Panc1 (cell line): ENCODE measurements at places on chromosomes 11 and 22. TPM values are rescaled to one million over a fixed set of nuclear protein-coding genes. Genes with fewer than 3 reads are reported as not detected.
A peak's percentile ranks its signal among the peaks of the same experiment; 100 is the strongest.

The CBLIF gene
- total RNA-seq = not detected

- no peak for DNase-seq
Observed at GRCh38 chr11:66346476-66347424, 679 bp downstream of the B4GAT1 start.

The TTLL12 gene
- total RNA-seq = 26.3 TPM

The LUZP2 gene
- total RNA-seq = 0.18 TPM

DNA sequence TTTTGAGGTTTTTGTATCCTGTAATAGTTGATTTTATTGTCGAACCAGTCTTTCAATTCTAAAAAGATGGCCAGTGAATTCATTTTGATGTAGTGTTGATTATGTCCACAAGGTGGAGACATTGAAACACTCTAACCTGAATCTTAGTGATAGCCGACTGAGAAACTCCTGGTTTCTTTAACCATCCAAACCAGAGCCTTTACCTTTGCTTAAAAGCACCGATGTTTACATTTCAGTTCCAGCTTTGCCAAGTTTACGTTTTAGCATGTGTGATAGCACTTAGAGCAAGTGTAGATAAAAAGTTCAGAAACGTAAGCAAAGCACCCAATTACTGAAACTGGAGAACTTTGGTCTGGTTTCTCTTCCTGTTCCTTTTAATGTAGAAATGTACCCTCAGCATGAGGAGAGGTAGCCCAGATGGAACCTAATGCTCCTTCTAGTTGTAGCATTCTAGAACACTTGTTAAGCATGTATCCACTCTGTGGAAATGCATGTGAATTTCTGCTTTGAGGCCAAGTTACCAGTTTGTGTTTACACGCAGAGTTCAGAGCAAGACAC is 208.6 kb downstream of the DBX1 start:
- peak; percentile 25 for DNase-seq

The OR52B4 gene
- not detected for total RNA-seq

The CAPN5 gene
- 17.3 TPM for total RNA-seq

GRCh38 chr11:33880979-33881378 is 10.9 kb downstream of the LMO2 start:
- no peak for DNase-seq

DNA sequence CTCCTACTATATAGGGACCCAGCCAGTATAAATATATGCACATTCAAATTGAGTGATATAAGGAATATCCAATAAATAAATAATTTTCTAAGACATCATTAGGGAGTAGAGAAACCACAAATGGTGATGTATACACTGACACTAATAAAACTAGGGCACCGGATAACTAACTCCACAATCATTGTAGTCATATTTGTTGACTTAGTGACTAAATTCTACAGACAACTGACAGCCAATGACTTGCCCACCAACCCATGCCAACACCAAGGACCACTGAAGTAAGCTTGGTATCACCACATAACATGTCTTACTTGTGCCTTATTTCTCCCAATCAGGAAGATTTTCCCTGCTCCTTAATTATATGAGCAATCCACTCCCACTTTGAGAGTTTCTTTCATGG is 139.6 kb upstream of the TRPC6 start:
- DNase-seq = no peak

DNA sequence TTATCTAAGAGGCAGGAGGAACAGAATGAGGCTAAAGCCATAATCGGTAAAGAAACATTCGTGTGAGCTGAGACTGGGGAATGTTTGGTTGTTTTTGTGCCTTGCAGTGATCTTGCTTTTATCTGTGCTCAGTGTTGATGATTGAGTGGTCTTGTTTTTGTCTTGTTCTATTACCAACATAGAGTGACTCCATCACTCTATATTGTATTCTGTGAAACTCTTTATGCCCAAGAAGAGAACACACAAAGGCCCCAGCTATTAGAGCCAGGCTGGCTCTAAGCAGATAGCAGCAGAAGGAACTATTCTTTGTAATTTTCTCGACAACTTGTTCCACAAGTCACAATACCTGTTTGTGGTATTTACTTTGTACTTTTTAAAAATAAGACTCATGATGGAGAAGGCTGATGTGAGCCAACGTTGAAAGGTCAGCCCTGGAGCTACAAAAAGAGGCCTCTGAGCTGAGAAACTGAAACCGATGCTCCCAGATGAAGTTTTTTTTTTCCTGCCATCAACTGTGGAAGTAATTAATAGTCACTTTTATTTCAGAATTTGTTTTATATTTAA is 68.4 kb downstream of the LARGE1 start:
- DNase-seq = no peak

The SERHL2 gene
- total RNA-seq = 1.6 TPM

The RAB36 gene
- total RNA-seq = 4.1 TPM

DNA sequence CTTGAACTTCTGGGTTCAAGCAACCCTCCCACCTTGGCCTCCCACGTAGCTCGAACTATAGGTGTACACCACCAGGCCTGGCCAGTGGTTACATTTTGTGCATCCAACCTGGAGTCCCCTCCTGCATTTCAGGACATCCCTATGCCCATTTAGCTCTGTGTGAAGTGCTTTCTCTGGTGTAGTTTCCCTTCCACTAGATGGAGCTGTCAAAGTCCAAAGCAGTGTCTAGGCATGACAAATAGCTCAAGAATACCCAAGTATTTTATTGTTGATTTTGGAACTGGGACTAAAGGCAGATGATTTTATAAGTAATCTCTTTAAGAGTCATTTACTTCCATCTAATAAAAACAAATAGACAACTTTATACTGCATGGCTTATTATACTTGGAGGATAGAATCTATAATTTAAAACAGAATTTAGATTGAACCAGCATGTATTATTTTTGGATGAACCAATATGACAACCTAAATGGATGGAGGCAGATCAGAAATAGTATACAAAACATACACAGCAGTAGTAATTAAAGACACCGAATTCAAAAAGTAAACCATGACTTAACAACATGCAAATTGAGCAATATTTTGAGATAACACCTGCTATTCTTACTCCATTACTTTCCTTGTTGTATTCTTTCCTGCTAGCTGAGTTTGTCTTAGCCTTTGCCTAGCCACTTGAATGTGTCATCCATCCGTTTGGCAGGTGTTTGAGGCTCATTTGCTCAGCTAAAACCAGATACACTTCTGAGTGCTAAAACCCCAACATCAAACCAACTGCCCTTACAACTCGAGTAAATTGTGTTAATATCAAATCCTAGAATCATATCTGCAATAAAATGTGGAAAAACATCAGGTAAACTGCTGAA is 37.7 kb downstream of the EIF4ENIF1 start:
- DNase-seq = peak; percentile 22

DNA sequence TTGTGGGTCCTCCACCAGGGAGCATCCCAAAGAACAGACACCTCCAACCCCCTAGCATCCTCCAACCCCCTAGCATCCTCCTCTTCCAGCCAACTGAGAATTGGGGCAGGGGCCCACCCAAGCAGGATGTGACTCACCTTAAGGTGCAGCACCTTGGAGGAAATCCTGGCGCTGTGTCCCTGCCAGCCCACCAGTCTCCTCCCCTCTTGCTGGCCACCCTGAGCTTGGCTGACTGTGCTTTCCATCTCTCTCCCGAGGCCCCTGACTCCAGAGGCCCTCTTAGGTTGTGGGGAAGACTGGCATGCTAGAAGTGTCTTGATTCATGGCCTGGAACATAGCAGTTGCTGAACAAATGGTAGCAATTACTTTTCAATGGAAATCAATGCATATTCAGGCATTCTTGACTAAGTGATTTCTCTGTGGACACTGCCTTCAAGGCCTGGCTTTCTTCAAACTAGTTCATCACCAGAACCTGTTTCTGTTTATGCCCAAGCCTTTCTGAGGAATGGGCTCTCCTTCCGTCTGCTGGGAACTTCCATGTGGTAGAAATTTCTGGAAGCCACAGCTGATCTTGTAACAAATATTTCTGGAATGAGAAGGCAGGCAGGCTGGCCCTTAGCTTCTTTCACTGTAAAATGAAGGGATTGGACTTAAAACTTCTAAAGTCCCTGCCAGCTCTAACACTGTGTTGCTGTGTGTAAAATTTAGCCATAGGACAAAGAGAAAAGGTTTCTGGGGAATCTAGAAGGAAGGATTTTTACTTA is 60.5 kb downstream of the CEP164 start:
- no peak for DNase-seq

GRCh38 chr11:41660585-41660984 is 201.1 kb upstream of the LRRC4C start:
- no peak for DNase-seq

The DDI1 gene
- not detected for total RNA-seq

DNA sequence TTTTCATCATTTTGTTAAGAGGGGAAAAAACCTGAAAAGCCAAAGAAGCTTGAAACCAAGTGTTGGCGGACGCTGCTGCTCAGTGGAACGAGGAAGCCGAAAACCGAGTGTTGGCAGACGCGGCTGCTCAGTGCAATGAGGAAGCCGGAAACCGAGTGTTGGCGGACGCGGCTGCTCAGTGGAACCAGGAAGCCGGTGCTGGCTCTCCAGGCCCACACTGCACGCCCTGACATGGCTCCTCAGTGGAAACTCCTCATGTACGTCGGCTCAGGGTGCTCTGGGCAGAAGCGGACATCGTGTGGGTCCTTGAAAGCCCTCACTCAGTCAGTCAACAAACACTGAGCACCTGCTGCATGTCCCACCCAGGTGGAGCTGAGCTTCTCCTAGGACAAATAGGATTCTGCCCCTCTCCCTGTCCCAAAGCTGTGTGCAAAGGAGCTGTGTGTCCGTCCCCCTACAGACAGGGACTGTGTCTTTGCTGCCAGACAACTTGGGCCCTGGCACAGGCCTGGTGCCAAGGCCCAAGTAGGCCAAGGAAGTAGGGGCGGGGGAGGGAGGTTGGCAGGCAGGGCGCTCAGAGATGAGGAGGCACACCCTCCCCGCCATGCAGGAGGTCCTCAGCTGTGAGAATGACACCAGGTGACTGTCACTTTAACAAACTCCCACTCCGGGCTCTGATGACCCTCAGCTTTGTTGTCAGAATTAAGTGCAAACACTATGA is 37.3 kb downstream of the PHF21B start:
- DNase-seq = no peak

GRCh38 chr11:67415501-67416304 is at the start of gene CARNS1:
Gene CARNS1 (plus strand): TSS chr11:67415678. CDS start chr11:67416200, 522 bp downstream.
- no peak for DNase-seq
